H4 (cell line): ENCODE measurements at places on chromosomes 12 and 14.

DNA sequence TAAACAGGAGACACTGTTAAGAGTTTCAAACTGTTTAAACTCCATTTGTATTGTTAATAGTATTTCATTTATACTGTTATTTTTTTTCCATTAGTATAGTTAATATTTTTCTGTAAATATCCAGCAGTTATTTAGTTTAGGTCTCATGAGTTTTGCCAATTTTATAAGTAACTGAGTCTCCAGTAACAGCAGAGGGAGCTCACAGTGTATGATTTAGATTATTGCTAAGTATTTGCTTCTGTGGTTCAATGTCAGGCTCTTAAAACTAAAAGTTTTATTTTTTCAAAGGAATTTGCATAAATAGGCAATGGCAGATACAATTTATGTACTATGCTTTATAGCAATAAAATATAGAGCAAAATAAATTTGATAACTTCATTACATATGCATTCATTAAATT, 209.7 kb downstream of the ATXN7L3B start:
- peak; percentile 12 for DNase-seq

DNA sequence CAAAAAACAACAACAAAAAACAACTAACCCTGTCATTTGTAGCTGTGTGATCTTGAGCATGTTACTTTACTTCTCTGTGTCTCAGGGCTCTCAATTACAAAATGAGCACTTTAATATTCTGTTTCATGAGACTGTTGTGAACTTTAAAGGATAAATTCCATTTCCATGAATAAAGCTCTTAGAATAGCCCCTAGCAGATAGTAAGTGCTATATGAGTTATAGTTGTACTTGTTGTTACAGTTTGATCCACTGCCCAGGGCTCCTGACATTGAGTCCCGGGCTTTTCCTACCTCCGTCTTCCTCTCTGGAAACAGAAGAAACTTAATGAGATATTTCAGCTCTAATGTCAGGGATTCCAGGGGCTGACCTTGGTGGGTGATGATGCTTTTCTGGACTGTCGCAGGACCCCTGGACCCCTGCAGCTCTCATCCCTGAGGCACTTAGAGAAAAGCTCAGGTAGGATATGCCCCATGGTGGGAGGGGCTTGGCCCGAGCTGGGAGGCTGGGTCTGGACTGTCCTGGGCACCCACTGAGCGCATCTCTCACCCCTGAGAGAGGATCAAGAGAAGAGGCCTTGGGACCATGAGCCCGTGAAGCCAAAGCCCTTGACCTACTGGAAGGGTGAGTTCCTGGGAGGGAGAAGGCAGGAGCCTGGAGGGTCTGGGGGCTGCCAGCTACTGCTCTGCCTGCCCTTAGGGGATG, 5.1 kb downstream of the P3H3 start:
- no peak for DNase-seq

DNA sequence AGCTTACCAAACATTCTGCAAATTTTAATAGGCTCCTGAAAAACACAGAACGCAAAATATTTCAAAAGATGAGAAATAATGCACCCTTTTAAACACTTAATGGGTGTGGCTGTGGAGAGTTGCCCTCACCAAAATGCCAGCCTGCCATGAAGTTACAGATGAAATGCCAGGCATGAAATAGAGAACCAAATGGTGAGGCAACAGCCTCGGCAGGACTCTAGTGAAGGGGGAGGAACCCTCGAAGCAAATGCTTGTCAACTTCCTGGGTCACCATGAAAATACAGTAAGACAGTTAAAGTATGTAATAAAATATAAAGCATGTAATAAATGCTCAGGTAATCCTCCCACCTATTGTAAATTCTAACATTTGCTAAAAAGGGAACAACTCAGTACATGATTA, 24.1 kb downstream of the DUSP16 start:
- no peak for DNase-seq

DNA sequence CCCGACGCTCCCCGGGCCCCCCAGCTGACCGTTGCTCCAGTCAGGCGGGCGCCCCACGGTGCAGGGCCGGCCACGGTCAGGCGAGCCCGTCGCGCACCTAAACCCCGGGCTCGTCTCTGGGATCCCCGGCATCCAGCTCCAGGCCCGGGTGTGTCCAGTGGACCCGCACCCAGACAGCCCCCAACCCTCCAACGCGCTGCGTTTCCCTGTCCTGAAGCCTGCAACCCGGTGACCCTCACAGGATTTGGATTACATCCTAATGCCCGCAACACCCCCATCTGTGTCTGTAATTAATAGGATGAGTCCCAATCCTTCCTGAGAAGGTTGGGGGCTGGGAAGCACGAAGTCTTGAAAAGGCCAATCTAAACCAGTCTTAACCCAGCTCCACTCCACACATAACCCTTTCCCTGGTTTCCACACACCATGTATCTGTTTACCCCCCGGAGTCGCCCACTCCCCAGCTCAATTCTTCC, 10.4 kb downstream of the CPNE6 start:
- DNase-seq: no peak

DNA sequence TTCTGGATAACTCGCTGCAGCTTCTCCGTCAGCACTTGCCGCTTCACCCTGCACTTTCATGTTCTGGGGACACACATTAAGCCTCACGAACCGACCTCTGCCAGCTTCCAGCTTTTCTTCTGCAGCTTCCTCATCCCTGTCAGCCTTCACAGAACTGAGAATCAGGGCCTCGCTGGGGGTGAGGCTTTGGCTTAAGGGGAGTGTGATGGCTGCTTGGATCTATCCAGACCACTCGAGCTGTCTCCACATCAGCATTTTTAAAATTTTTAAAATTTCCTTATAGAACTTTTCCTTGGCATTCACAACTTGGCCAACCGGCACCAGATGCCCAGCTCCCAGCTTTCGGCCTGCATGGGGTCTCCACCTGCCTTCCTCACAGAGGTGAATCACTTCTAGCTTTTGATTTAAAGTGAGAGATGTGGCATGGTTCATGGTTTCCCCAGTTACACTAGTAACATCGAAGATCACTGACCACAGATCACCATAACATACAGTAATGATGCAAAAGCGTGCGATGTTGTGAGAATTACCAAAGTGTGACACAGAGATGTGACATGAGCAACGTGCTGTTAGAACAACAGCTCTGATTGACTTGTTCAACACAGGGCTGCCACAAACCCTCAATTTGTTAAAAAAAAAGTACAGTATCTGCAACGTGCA, 139.1 kb upstream of the C14orf180 start:
- no peak for DNase-seq

DNA sequence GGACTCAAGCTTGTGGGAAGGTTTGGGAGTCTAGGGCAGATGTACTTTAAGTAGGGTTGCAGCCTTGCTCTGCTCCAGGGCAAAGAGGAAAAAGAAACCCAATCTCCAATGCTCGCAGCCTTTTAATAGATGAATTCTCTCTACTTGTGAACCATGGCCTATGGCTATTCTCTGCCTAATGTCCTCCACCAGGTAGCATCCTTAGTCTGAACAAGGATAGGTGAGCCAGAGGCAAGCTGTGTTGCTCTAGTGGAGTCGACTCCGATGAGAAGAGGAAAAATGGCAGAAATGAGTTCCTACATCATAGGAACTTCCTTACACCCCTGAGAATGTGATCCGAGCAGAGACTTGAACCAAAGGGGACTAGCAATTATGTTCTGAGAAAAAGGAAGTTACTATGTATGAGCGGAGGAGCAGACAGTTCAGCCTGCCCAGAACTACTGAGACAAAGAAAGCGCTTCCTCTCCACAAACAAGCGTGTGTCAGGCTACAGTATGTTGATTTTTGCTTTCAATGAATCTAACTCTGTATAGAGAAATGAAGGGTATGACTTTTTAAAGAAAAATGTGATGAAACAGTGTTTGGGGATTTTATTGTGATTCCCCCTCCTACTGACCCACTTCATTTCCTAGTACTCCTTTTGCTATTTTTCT, 153.6 kb upstream of the ARID2 start:
- no peak for DNase-seq

DNA sequence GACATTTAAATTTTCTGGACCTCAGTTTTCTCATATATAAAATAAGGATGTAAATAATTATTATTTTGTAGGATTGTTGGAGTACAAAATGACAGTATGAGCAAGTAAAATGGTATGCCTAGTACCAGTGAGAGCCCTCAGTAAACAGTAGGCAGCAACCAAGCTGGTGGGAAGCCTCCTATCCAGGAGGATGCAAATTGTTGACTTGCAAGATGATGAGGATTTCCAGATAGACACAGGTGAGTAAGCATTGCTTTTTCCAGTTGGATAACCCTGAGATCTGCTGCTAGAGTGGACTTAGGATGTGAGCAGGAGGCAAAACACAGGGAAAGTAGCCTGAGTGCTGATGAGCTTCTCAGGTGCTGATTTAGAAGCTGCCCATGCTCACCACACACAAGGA, 28.2 kb upstream of the AMIGO2 start:
- DNase-seq: no peak

GRCh38 chr14:102241147-102241546, 63.8 kb downstream of the MOK start:
- no peak for DNase-seq

GRCh38 chr14:99772371-99773283, 20.6 kb upstream of the EML1 start:
- no peak for DNase-seq

GRCh38 chr12:9255837-9256236, 47.6 kb upstream of the PZP start:
- no peak for DNase-seq

DNA sequence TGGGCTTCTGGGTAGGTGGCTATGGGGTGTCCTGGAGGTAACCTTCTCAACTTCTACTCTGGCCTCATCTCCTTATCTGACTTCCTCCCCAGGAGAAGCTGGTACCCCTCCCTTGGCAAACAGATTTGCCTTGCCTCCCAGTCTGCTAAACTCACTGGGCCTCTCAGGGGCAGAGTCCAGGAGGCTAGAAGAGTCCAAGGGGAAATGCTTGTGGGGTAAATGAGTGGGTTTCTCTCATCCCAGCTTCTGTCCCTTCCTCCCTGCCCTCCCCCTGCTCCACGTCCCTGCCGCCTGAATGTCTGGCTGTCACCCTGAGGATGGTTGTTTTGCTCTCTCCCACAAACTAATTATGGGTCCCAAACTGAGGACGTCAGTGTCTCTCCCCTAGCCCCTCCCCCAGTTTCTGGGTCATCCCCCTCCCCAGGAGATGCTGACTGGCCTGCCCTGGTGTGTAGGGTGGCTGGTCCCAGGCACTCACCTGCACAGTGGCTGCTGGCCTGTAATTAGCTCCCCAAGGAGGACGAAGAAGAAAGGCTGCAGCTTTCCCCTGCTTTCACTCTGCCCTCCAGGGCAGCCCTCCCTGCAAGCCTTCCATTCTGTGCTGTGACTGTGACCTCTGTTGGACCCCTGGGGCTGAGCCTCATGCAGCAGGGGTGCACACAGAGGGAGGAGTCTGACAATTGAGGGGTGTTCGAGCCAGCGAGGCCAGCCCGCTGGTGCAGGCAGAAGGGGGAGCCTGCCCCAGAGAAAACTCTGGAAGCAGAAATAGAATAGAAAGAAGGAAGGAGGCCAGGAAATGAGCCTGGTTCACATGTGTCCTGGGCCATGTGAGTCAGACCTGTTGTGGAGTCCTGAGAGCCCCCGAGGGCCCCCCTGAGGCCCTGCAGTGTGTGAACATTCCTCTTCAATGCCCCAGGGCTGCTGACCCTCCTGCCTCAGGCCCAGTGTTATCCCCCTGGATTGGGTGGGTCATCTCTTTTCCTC, at the start of gene LRP1-AS:
Gene LRP1-AS, minus strand, starts transcription at position 659 of the 984 bp plus-strand sequence.
- no peak for DNase-seq

DNA sequence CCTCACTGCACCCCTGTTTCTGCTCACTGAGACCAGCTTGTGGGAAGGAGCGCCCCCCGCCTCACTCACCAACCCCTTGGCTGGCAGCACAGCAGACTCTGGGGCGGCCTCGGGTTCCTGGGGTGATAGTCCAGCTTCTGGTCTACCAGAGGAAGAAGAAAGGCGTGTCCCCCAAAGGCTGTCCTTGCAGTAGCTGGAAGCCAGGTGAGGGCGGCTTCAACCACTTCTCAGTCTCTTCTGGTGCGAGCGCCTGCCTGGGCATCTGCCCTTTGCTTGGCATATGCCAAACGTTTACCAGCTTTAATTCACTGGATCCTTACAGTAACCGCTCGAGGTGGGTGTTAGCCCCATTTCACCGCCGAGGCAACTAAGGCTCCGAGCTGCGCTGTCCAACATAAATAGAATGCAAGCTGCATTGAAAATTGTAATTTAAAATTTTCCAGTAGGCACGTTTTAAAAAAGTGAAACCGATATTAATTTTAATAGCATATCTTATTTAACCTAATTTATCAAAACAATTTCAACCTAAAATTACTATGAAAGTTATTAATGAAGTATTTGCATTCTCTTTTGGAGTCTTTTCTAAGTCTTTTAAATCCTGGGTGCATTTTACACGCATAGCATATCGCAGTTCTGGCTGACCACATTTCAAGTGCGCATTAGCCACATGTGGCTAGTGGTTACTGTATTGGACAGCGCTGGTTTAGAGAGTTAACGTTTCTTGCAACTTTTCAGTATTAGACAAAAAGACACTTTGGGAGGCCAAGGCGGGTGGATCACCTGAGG, 872 bp downstream of the FAM177A1 start:
- DNase-seq: peak; percentile 27

DNA sequence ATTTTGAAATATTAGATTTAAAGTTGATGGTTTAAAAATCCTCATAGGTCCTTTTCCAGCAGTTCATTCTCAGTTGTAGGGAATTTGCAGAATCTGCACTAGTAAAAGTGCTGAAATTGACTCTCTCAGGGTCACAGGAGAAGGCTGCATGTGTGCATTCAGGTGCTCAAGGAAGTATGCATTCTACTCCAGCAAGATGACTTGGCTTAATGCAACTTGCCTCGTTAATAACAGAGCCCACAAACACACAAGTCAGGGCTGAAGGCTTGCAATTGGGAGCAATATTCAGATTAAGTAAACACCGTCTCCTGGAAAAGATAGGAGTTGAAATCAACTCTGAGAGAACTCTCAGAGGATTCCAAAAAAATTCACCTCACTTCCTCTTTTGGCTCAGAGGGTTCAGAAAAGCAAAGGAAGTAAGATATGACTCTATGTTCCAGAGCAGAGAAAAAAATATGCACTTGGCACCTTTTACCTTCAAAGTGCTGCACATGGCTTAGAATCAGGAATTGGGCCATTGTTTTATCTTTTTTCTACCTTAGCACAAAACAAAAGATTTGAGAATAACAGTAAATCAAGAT, 406.3 kb upstream of the DCN start:
- DNase-seq: no peak

GRCh38 chr14:69808919-69809808, 12.1 kb upstream of the SLC10A1 start:
- no peak for DNase-seq

- no peak for DNase-seq
Measured at GRCh38 chr12:53756300-53757100, 4.7 kb upstream of the CISTR start.

- DNase-seq: no peak
Measured at GRCh38 chr12:115898670-115899069, 378.8 kb downstream of the MED13L start.

- DNase-seq: no peak
Measured at GRCh38 chr12:12046401-12046800, 24.3 kb upstream of the BCL2L14 start.

- DNase-seq: no peak
Measured at GRCh38 chr14:30223966-30224365, 296.3 kb upstream of the PRKD1 start.

GRCh38 chr14:96082420-96083300, 43.5 kb downstream of the C14orf132 start:
- no peak for DNase-seq

GRCh38 chr12:52673217-52673616, 7.0 kb downstream of the KRT1 start:
- no peak for DNase-seq
